ENCODE measurements at places on chromosomes 5 and 9. TPM values are rescaled to one million over a fixed set of nuclear protein-coding genes. Genes with fewer than 3 reads are reported as not detected.

DNA sequence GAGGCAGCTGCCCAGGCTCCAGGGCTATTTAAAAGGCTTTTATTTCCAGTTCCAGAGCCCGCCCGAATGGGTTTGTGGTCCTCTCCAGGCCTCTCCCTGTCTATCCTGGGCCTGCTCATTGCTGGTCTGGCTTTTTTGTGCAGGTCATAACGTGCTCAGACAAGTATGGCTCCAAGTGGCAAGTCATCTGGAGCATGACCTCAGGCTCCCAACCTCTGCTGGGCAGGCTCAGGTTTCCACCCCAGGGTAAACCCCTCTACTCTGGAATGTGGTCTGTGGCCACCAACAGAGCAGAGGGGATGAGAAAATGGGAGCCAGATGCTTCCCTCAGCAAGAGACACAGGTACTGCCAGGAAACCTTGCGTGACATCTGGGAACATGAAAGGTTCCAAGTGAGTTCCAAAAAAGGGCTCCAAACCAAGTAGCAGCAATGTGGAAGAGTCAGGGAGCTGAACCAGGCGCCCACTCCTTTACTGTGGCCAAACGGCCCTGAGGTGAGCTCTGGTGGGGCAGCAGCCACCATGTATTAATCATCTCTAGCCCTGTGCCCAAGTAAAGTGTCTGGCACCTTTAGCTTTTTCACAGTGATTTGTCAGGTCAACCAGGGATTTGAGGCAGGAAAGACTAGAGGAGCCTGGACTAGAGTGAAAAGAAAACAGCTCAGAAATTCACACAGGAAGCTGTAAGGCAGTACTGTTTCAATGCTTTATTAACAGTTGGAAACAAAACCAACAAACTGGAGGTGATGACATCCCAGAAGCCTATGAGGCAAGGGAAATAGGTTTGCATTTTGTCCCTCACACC is 25.7 kb downstream of the PCDHGC5 start:
- ATAC-seq: no peak

- ATAC-seq: no peak
Measured at GRCh38 chr9:76475686-76476085, 16.7 kb downstream of the GCNT1 start.

The PCDHB11 gene
- total RNA-seq: 3.5 TPM

The NXNL2 gene
- total RNA-seq: 1.4 TPM

The LECT2 gene
- not detected for total RNA-seq

DNA sequence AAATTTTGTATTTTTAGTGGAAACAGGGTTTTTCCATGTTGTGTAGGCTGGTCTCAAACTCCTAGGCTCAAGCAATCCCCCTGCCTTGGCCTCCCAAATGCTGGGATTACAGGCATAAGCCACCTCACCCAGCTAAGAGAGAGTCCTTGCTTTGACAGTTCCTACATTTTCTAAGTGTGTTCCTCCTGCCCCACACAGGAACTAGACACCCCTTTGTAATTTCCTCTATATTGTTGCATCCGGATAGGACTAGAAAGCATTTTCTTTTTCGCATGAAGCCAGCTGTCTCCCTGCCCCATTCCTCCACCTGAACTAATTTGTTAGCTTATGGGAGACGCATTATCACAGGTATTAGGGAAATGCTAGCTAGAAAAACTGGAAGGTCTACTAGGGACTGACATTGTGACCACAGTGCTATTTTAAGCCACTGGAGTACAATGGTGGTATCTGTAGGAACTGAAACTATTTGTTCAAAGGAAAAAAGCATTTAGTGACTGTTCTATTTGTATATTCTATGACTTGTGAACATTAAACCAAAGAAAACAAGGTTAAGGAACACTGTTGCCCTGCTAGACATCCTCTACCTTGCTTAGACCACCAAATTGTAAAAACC is 214.1 kb downstream of the SMARCA2 start:
- no peak for ATAC-seq

The C8G gene
- total RNA-seq: 2.1 TPM

- ATAC-seq: no peak
Measured at GRCh38 chr9:19186232-19186631, 44.3 kb upstream of the DENND4C start.

DNA sequence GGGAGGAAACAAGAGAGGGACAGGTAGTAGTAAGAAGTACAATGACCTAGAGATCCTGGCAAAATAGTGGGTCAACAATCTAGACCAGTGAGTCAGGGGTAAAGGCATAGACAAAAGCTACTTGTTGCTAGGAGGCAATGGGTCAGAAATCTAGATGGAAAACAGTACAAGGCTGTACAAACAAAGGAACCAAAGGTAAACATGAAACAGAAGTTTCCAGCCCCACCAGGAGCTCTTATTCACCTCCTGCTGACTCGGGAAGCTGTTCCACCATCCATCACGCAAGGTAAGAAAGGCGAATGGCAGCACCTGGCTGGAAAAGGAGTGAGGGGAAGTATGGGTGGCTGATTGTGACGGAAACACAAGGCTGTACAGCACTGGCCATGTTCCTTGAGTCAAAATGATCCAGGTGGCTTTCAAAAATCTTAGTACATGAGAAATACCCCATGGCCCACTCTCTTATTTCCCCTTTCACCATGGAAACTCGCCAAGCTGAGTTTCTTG is 70.5 kb upstream of the RAI14 start:
- peak; percentile 25 for ATAC-seq

- ATAC-seq: no peak
Measured at GRCh38 chr5:73278693-73279092, 105.7 kb downstream of the TMEM174 start.

GRCh38 chr5:147065071-147065470 is 169.8 kb upstream of the STK32A start:
- no peak for ATAC-seq

Data from motor neuron (in vitro differentiated cells).